ENCODE measurements at places on chromosomes 12 and 14.

DNA sequence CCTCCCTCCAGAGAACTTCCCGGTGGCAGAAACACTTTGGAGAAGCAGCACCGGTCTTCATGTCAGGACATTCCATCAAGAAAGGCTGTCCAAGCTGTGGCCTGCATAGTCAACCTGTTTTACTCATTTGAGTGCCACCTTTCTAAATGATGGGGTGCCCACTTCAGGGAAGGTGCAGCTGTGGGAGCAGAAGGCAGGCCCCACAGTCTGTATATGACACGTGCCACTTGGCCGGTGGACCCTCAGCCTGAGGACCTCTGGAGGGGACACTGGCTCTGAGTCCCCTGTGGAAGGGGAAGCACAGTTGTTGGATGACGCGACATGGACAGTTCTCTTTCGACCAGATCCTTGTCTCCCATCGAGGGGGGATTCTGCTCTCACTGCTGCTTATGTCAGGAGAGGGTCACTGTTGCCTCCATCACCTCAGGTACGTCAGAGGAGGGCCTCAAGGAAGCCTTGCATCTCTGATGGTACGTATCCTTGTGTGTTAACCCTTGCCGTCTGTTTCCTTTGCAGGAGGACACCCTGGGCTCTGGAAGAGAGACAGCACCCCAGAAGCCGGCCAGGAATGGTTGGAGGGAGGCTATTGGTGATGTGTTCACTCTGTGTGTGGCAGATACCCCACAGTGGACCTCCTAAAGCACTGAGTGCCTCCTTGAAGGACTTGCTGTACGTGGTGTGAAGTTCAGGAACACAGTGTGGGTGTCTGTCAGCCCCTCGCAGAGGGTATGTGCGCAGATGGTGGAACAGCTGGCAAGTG lies 132.1 kb upstream of the RTL1 start:
- DNase-seq: no peak

GRCh38 chr12:89450907-89451306 lies 73.7 kb downstream of the GALNT4 start:
- no peak for DNase-seq

DNA sequence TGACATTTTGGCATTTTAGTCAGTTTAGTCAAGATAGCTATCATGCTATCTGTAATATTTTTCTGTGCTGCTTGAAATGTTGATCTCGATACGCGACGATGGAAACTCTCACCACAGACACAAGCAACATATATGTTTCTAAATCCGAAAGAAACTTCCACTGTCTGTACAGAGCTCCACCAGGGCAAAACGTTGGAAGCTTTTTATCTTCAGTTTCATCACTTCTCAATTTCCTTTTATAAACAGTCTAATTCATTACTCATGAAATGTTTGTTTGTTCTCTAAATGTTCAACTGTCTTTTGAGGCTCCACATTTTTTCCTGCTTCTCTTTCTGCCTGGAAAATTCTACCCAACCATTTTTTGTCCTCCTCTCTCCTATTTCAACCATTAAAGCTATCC lies 737.6 kb downstream of the SLC16A7 start:
- DNase-seq: no peak

GRCh38 chr12:45743247-45743646 lies 13.7 kb downstream of the ARID2 start:
- DNase-seq: no peak

GRCh38 chr12:54585243-54585642 lies 3.2 kb downstream of the PPP1R1A start:
- DNase-seq: no peak

GRCh38 chr12:26843311-26843710 lies 10.3 kb upstream of the ITPR2 start:
- no peak for DNase-seq

DNA sequence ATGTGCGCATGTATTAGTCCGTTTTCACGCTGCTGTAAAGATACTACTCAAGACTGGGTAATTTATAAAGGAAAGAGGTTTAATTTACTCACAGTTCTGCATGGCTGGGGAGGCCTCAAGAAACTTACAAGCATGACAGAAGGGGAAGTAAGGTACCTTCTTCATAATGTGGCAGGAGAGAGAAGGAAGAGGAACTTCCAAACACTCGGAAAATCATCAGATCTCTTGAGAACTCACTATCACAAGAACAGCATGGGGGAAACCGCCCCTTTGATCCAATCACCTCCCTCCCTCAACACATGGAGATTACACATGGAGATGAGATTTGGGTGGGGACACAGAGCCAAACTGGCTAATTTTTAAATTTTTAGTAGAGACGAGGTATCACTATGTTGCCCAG lies 41.8 kb upstream of the SNX6 start:
- DNase-seq: no peak

- no peak for DNase-seq
These were observed 458.9 kb downstream of the NOVA1 start for GRCh38 chr14:26138764-26139445.

GRCh38 chr14:76986231-76986565 lies 42.3 kb downstream of the IRF2BPL start:
- DNase-seq: no peak

DNA sequence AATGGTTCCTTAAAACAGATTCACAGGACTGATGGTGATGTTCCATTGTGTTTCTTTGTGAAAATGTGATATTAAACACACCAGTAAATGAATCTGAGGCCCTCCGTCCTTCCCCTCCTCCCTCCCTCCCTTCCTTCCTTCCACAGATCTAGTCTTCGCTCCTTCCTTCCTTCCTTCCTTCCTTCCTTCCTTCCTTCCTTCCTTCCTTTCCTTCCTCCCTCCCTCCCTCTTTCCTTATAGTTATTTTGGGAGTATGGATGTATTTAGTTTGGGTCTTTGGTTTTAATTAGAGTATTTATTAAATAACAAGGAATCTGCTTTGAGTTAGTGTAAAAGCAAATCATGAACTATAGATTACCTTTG lies 410.8 kb downstream of the PCNX1 start:
- no peak for DNase-seq

GRCh38 chr12:105451211-105451610 lies 120.7 kb downstream of the C12orf75 start:
- no peak for DNase-seq

GRCh38 chr12:56450241-56450640 lies 1.0 kb upstream of the TIMELESS start:
- no peak for DNase-seq

DNA sequence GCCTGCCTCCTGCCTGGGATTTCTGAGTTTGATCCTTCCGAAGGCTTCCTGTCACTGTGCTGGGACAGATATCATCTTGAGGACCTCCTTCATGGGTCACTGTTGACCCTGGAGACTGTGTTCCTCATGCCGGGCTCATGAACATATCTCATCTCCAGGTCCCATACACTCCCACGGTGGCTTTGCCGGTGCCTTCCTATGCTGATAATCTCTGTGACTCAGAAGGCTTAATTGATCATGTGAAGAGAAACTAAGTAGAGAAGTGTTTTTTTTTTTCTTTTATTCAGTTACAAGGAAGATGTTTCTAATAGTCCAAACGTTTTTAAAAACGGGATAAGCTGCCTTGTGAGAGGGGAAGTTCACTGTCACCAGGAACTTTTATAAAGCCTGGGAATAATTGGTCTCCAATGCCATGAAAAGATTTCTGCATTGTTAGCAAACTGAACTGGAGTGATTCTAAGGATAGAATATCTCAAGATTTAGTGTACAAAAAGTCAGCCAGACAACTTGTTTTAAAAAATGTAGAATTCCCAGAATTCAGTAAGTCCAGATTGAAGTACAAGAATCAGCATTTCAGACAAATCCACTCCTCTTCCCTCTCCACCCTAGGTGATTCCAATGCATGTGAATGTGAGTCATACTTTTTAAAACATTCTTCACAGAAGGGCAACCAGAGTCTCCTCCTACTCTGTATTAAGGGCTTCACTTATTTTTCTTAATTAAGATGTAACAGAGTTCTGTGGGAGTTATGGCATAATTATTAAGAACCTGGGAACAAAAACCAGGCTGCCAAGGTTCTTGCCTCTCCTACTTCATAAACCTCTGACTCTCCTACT lies 139.8 kb upstream of the LGR5 start:
- DNase-seq: no peak

DNA sequence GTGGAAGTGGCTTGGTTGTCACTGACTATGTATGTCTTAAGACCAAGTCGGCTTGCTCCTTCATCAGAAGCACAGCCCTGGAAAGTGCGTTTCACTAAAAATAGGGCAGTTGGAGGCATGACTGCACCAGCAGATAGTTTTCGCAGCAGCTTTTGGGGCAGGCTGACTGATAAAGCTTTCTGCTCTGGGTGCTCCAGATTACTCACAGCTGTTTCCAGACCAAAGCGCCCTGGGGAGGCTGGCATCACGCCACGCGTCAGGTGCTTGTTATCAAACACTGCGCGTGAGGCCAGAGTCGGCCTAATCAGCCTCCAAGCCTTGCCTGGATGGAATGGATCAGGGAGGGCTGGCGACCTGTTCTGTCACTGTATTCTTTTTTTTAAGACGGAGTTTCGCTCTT lies 13.3 kb upstream of the LRRC10 start:
- DNase-seq: no peak

- DNase-seq: peak; percentile 48
These were observed 8.3 kb downstream of the TMX1 start for GRCh38 chr14:51248016-51248987.

- no peak for DNase-seq
These were observed 12.3 kb upstream of the NEK9 start for GRCh38 chr14:75139185-75139584.

DNA sequence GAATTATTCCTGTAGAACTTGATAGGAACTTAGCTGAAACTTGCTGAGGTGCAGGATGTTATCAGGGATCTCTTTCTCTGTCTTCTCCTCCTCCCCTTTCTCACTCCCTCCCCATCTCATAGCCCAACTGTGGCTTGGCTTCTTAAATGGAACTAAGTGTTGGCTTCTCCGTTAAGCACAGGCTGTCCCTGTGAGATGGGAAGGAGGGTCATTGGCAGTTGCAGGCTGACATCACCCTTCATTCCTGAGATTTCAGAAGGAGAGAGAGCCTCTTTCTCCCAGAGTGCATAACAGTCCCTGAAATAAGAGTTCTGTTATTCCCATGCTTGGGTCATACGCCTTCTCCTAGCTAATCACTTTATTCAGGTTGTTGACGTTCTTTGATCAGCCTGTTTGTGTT lies 162.0 kb downstream of the UNC79 start:
- DNase-seq: no peak

Data from GM20000 (cell line).